Stimulated activated CD4-positive, alpha-beta T cell treated with anti-CD3 and anti-CD28 coated beads, Interleukin-12 subunit alpha, Interleukin-12 subunit beta, amount 100 ng/mL, for 24 hours (primary cell): ENCODE measurements at places on chromosomes 11 and 22.
A peak's percentile ranks its signal among the peaks of the same experiment; 100 is the strongest.

DNA sequence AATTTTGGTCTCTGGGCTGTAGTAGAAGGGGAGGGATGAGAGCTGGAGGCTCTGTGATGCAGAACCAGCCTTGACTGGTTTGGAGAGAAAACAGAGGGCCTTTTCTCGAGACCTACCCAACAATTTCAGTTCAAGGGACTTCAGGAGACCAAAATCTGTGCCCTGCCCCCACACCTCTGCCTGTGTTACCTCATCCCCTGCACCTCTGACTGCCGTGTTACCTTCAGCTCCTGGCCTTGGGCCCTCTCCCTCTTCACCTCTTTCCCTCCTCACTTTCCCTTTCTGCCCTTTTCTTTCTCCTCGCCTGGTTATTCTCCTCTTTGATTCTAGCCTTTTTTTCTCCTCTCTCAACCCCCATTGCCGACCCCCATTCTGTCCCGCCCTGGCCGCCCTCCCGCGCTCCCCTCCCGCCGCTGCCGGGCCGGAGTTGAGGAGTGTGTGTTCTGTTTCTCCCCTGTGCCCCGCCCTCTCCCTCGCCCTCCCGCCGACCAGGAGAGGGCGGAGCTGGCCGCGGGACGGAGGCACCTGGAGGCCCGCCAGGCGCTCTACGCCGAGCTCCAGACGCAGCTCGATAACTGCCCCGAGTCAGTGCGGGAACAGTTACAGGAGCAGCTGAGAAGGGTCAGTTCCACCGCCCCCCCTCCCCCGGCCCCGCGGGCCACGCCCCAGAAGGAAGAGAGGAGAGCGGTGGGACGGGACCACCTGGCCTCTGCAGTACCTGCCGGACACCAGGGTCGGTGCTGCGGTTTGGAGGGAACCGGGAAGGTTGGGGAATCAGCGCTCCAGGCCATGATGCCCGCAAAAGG is 27.2 kb downstream of the PHLDB1 start:
- no peak for DNase-seq

- no peak for DNase-seq
Observed at GRCh38 chr11:118380571-118380970, 20.8 kb upstream of the ATP5MG start.

- DNase-seq, result no peak
Observed at GRCh38 chr11:105609341-105609781, 512 bp upstream of the GRIA4 start.

- DNase-seq, result no peak
Observed at GRCh38 chr22:49081261-49081666, 746.4 kb downstream of the BRD1 start.

DNA sequence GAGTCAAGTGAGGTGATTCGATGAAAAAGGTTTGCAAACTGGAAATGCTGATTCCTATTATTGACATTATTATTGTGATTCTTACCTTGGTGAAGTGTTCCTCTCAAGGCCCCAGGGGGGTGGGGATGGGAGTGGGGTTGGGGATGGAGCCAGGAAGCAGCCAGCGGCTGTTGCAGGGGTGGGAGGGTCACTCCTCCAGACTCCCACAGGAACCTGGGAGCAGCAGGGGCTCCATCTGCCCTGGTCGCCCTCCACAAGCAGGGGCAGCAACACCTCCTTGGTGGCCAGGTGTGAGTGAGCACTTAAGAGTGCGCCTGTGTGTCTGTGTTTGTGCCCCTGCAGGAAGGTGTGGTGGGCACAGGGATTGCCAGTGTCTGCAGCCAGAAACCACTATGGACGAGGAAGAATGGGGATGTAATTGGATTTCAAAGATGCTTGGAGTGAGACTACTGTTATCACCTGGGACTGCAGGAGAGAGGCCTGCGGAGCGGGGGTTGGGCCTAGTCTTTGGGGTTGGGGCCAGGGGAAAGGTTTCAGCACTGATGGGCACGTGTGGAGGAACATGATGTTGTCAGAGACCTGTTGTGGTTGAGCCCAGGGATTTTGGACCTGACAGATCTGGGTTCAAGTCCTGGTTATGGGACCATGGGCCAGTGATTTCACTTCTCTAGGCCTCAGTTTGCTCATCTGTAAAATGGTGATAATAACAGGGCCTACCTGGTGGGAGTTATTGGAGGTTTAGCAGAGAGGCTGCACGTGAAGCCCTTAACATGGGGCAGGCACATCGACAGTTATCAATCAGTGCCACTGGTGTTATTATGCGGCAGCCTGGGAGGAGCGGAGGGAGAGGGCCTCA is 3.6 kb upstream of the TP53I11 start:
- no peak for DNase-seq

- no peak for DNase-seq
Observed at GRCh38 chr11:16789063-16789420, 50.6 kb downstream of the C11orf58 start.

DNA sequence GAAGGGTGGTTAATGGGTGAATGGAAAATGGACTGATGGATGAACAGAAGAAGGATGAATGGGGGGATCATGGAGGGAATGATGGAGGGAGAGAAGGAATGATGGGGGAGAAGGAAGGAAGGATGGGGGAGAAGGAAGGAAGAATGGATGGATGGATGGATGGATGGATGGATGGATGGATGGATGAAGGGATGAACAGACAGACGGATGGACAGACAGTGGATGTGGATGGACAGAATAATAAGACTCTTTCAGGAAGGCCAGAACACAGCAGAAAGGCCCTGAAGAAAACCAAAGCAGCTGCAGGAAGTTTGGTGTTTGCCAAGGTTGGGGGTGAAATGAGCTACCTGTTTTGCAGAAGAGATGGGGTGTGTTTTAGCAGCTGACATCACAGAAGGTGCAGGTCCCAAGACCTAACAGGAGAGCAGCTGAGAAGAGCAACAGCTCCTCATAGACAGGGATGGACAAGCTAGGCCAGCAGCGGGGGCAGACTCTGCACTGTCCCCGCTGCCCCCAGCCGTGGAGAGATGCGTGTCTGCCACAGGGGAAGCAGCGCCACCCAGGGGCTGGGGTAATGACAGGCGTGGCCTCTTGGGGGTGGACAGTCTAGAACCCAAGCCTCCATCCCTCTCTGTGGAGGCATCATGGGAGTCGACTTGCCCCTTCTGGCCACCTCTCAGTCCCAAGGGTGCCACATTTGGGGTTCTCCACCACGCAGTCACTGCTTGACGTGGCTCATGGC is 17.9 kb downstream of the C1QTNF6 start:
- DNase-seq, result no peak

GRCh38 chr22:50452649-50453048 is 22.2 kb downstream of the SBF1 start:
- no peak for DNase-seq

- DNase-seq, result peak; percentile 47
Observed at GRCh38 chr22:40348025-40348658, 1.8 kb downstream of the ADSL start.

- DNase-seq, result no peak
Observed at GRCh38 chr11:118010738-118011461, 24.7 kb downstream of the IL10RA start.

DNA sequence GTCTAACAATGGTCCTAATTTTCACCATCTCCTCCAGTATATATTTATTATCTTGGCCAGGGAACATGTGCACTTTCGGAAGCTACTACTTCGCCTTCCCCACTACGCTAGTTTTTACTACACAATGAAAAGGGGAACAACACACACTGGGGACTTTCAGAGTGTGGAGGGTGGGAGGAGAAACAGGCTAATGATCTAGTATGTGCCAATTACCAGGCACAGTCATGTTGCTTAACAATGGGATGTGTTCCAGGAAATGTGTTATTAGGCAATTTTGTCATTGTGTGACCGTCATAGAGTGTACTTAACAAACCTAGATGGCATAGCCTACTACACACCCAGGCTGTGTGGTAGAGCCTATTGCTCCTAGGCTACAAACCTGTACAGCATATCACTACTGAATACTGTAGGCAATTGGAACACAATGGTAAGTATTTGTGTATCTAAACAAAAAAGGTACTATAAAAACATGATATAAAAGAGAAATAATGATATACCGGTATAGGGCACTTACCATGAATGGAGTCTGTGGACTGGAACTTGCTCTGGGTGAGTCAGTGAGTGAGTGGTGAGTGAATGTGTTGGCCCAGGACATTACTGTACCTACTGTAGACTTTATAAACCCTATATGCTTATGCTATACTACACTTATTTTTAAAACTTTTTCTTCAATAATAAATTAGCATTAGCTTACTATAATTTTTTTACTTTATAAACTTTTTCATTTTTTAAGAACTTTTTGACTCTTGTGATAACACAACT is 20.1 kb upstream of the CUL5 start:
- DNase-seq, result no peak

DNA sequence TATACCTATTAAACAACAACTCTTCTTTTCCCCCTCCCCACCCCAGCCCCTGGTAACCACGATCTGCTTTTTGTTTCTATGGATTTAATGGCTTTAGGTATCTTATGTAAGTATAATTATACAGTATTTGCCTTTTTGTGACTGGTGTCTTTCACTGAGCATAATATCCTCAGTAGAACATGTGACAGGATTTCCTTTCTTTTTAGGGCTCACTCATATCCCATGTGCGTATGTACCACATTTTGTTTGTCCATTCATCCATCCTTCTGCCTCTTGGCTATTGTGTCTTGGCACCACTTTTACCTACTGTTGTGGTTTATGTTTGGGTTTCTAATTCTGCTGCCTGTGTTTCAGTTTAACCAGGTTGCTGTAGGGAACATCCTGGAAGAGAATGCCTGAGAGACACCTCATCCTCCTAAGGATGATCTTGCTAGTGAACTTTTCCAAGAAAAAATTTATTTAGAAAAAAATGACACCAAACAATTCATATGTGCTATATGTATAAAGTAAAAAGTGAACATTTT is 77.6 kb upstream of the SESN3 start:
- DNase-seq, result no peak

DNA sequence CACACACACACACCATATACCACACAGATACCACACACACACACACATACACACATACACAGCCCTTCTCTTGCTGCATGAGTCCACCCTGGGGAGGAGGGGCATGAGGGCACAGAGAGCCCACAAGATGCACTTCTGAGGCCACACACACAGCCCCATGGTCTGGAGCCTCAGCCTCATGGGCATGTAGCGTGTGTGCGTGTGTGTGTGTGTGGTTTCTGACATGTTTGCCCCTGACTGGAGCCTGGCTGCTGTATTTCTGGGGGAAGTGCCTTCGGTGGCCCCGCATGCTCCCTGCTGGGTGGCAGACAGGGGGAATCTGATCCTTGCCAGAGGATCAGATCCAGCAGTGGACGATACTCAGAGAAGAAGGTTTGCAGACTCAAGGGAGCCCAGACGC is 97.0 kb upstream of the PRR5 start:
- DNase-seq, result no peak

DNA sequence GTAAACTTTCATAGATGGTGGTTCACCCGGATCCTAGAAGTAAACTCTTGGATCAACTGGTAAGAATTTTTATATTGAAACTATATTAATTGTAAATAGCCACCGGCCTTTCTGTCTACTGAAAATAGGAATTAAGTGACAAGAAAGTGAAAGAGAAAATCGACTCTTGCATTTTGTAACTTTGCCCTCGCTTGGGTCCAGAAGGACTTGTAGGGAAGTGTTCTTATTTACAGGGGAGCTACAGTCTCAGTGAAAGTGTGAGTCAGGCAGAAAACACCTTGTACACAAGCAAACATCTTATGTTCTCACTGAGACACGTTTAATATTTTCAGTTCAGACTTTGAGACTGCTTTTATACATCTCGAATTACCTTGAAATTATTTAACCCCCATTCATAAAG is 238.9 kb downstream of the BLID start:
- no peak for DNase-seq

DNA sequence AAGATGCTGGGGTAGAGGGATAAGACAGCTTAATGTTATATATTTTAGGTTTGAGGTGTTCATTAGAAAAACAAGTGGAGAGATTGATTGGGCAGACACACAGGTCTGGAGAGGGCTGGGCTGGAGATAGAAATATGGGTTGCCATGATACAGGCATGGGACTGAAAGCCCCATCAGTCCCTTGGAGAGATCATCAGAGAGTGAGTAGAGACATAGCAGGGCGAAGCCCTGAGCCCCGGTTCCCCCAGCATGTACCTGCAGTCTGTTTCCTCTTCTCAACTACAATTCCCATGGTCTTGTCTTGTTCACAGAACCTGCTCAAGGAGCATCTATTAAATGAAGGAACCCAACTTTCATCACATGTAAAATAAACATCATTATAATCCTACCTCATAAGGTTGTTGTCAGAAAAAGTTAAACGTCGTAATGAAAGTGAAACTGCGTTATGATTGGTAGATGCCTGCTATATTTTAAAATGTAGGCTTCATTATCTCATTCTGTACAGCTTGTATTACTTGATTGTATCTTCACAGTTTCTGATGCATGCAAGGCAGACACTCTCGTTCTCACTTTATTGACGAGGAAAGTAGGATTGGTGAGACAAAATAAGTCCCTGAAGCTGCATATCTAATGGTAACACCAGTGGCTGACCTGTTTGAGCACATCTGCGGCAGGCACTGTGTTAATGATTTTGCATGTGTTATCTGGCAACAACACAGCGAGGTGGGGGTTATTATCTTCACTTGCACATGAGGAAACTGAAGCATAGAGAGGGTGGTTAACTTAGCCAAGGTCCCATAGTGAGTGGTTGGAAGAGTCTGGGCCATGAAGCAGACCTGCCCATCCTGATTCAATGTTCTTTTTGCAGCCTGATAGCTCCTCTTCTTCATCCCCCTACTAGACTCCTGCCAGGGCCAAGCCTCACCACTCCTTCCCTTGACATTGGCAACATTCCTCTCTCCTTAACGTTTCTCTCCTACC is 63.5 kb downstream of the ENDOD1 start:
- DNase-seq, result no peak

- DNase-seq, result no peak
Observed at GRCh38 chr11:36037031-36037430, 93.2 kb downstream of the LDLRAD3 start.

- DNase-seq, result no peak
Observed at GRCh38 chr11:64921384-64921783, 3.1 kb upstream of the PPP2R5B start.

DNA sequence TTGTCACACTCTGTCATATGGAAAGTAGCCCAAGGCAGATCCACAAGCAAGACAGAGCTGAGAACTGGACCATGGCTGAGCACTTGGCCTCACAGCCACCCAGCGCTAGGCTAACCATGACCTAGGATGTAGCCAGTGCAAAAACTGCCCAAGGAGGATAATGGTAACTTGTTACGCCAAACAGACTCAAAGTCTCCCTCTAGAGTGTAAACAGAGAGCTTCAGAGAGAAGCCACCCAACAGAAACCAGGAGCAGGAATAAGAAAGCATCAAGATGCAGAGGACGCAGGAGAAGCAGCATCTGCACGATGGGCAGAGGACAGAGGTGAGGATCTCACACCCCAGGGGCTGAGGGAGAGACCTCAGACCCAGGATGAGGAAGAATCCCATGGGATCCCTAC is 97.9 kb downstream of the RCN1 start:
- no peak for DNase-seq
